ENCODE measurements at places on chromosomes 2 and 18.

- no peak for DNase-seq
Observed at GRCh38 chr2:142973822-142974207, 96.4 kb downstream of the KYNU start.

DNA sequence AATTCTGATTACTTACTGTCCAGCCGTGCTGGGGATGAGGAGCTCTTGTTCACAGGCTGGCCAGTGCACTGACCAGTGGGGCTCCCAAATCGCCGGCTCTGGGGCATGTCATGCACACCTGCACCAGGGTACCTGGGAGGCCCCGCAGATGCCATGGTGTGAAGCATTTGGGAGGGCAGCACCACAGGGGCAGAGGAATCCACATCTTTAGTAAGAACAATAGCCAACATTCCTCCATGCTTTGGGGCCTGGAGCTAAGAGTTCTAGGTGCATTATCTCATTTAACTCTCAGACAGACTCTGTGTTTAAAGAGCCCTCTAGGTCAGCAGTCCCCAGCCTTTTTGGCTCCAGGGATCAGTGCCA lies 104.2 kb downstream of the ACKR3 start:
- no peak for DNase-seq

DNA sequence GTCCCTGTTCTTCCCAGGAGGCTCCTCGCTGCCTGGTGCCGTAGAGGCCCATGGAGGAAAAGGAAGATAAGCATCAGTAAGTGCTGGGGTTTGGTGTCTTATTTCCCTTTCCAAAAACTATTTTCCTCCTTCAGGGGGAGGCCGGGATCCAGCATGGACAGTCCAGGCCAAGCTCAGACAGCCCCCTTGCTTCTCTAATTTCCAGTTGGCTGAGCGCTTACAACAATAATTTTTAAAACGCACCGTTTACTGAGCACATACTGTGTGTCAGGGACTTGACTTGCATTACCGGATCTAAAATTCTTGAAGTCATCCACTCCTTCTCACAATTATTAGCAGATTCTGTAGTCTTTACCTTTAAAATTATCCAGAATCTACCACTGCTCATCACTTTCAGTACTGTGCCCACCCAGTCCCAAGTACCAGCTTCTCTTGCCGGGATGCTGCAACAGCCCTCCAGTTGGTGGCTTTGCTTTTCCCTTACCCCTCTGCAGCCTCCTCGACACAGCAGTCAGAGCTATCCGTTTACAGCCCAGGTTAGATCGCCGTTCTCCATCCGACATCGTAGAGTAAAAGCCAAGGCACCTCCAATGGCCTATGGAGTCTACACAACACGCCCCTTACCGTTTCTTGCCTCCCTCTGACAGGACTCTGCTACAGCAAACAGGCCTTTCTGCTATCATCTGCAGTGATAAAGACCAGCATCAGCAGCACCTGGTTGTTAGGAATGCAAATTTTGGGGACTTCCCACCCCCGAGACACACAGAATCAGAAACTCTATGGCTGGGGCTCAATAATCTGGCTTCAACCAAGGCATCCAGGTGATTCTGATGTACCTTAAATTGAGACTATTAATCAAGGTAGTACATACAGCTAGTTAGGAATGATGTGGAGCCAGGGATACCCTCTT lies 75.2 kb upstream of the TSPYL6 start:
- DNase-seq, result no peak

GRCh38 chr18:76416911-76417310 lies 78.1 kb downstream of the ZNF516 start:
- no peak for DNase-seq

GRCh38 chr18:61831071-61831470 lies 61.7 kb downstream of the RNF152 start:
- no peak for DNase-seq

DNA sequence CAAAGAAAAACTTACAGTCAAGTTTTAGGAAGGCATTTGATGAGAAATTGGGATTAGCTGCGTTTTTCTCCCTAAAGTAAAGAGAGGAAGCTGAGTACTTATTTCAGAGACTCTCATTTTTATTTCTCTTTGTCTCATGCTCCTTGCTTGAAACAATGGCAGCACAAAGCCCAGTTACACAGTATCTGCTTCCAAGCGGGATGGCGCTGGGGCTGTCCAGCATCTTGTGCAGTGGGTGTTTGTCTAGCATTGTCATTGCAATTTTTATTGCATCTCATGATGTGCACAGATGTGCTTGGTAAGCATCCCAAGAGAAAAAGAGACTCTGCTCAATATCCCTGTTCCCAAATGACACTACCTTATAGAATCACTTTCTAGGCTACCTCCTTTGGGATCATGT lies 102.8 kb upstream of the ZNF521 start:
- no peak for DNase-seq

DNA sequence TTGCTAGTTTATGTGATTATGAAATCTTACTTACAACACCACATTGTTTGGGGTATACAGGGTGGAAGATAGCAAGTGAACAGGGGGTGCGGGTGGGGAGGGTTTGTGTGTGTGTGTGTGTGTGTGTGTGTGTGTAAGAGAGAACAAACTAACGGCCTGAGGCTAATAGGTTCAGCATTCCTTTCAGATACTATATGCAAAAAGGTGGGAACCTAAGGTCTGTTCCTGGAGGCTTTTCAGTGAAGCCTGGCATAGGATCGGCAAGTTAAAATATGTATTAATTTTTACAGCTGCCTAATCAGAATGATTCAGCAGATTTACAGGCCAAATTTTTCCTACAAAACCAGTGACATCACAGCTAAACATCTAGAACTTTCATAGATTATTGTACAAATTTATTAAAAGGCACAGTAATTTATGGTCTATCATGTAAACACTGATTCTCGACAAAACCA lies 7.6 kb upstream of the SPDYA start:
- DNase-seq, result no peak

DNA sequence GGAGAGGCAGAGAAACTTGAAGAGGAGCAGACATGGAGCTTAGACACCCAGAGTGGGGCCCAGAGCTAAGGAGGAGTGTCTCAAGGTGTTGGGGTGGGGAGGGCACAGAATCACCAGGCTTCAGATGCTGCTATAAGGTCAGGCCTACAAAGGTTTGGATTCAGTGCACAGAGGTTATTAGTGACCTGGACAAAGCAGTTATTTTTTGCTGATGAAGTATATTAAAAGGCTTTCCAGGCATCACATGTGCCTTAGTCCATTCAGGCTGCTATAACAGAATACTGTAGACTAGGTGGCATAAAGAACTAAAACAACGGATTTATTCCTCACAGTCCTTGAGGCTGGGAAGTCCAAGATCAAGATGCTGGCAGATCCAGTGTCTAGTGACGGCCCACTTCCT lies 145.6 kb upstream of the ALPP start:
- no peak for DNase-seq

DNA sequence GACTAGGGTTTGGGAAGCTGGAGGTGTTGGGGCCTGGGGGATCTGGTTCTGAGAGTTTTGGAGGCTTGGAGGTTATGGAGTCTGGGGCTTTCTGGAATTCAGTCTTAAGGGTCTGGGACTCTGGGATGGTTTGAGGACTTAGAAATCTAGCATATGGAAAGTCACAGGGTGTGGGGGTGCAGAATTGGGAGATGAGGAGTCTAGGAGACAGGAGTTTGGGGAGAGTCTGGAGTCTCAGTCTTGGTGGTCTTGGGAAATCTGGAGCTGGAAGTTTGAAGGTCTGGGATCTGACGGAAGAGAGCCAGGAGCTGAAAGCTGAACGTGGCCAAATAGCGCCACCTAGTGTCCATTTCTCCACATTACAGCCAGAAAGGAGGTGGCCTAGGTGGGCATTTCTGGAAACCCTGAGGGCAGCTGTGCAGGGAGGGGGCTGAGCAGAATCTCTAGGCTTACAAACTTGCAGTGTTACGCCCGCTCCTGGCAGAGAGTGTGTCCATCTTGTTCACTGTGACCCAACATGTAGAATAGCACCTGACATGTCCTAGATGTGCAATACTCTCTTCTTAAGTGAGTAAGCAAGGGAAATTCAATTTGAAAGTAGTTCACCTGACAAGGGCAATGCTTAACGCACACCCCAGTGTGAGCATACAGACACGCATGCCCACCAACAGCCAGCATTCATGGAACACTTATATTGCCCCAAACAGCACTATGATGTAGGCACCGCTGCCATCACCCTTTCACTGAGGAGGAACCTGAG lies 204.8 kb downstream of the TFCP2L1 start:
- peak; percentile 30 for DNase-seq

DNA sequence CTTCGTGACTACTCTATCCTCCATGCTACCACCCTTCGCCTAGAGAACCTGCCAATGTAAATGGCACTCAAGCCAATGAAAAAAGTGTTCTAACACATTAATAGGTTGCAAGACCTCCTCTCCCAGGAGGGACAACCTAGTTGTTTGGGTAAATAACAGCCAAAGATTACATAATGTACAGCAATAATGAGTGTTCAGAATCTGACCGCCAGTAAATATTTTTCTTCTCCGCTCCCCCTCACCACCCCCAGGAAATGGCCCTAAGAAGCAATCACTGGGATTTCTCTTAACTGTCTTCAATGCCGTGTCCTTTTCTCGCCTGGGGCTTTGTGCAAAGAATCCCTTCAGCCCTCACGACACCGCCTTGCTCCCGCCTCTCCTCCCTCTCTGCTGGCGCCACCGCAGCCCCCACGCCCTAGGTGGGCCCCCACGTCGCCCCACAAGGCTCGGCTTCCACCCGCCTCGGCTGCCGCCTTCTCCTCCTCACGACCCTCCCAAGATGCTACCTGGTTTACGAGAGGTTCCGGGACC lies 458 bp downstream of the HYCC2 start:
- no peak for DNase-seq

- no peak for DNase-seq
Observed at GRCh38 chr18:31612124-31612523, 20.4 kb downstream of the TTR start.

DNA sequence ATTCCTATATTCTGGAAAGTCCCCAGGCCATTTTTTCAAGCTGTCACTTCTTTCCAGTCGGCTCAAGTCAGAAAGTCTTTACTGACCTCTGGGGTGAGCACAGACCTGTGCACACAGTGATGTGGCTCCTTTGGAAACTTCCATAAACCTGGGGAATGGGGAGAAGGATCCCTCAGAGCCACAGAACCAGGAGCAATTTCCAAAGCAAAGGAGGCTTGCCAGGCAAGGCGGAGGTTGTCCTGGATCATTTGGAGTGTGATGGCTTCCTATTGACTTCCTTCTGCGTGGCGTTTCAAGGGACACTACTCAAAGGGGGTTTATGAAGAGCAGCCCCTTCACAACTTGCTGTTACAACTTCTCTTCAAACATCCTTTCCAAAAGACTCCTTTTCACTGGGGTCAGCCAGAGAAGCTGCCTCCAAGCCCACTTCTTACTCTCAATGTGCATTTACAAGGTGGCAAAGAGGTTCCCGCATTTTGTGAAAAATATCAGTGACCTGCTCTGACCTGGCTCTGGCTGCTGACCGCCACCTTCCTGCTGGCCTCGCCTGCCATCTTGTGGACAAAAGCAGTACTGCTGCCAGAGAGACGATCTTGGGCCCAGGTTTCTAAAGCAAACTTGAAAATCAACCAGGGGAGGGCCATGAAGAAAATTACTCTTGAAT lies 18.2 kb upstream of the TMEM247 start:
- DNase-seq, result no peak
